ENCODE measurements at places on chromosomes 1 and 21.

- DNase-seq, result no peak
Observed at GRCh38 chr21:38850277-38850951, 44.7 kb downstream of the ETS2 start.

GRCh38 chr1:204075139-204075521 lies 2.2 kb downstream of the SOX13 start:
- no peak for DNase-seq

GRCh38 chr1:166080277-166080966 lies 86.4 kb downstream of the FAM78B start:
- no peak for DNase-seq

- peak; percentile 51 for DNase-seq
Observed at GRCh38 chr1:161440312-161440894, 64.9 kb upstream of the FCGR2A start.

DNA sequence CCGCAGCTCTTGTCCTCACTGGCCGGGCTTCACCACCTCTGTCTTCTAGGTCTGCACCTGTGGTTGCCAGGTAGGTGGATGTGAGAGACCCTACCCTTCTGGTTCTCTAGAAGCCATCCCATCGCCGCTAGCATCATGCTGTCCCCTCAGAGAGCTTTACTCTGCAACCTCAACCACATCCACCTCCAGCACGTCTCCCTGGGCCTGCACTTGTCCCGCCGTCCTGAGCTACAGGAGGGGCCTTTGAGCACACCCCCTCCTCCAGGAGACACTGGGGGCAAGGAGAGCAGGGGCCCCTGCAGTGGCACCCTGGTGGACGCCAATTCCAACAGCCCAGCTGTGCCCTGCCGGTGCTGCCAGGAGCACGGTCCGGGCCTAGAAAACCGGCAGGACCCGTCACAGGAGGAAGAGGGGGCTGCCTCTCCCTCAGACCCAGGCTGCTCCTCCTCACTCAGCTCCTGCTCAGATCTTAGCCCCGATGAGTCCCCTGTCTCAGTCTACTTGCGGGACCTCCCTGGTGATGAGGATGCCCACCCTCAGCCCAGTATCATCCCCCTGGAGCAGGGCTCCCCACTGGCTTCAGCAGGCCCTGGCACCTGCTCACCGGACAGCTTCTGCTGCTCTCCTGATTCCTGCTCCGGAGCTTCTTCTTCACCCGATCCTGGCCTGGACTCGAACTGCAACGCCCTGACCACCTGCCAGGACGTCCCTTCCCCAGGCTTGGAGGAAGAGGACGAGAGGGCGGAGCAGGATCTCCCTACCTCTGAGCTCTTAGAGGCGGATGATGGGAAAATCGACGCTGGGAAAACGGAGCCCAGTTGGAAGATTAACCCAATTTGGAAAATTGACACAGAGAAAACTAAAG lies 1.2 kb downstream of the RUSC1 start:
- DNase-seq, result peak; percentile 11
